NCI-H1694 (cell line): ENCODE measurements at places on chromosomes 5 and 9.

DNA sequence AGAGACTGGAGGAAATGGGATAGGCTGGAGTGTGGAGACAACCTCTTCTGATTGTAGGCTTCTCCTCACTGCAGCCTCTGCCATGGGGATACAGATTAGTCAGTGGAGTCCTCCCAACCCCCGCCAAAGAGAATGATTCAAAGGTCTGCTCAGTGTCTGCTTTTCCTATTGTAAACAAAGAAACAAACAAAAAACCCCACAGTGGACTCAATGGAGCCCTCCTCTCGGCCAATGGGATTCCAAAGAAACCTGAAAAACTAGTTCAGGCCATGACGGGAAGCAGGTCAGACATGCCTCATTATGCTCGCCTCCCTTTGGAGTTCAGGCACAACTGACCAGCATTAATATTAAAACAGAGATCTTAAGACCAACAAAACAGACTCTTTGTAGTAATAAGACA, 85.8 kb downstream of the SEC61B start:
- no peak for DNase-seq

- DNase-seq = no peak
Observed at GRCh38 chr9:134263596-134263995, 62.7 kb upstream of the RXRA start.

GRCh38 chr5:59164041-59164830, 581.4 kb downstream of the RAB3C start:
- no peak for DNase-seq

GRCh38 chr9:8686516-8686915, 886.9 kb upstream of the DMAC1 start:
- no peak for DNase-seq

GRCh38 chr5:103522586-103522985, 40.0 kb downstream of the NUDT12 start:
- no peak for DNase-seq

DNA sequence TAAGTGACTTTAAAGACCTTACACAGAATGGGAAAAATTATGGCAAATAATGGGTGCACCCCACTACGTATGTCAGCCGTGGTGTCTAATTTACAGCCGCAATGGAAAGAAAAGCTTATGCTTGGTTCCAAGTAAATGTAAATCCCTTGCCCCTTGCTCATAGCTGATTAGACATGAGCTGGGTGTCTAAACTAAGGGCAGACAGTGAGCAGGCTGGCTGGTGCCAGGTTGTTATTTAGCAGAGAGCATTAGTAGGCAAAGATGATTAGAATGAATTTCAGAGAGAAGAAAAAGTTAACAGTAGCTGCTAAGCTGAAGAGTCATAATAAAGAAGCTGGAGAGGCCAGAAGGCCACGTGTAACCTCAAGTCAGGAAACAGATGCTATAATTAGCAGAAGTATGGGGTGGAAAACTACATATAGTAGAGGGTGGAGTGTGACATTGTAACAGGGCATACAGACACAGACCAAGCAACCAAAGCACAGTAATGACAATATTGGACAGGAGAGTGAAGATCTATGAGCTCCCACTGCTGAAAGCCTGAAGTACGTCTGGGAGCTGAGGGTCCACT, 257.7 kb downstream of the MCTP1 start:
- DNase-seq = no peak

DNA sequence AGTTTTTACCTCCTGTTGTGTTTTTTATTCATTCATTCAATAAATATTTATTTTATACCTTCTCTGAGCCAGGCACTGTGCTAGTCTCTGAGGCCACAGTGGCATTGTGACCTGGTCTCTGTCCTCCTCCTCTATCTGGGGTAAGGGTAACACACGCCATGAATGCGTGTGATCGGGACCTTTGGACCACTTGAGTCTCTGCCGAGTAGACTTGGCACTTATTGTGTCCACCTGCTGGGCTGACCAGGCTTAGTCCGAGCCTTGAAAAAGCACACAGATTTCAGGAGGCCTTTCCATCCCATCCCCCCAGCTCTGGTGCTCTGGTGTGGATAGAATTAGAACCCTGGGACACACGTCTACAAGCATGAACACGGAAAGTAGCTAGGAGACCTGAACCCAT, 58.7 kb downstream of the ERGIC1 start:
- DNase-seq = no peak

DNA sequence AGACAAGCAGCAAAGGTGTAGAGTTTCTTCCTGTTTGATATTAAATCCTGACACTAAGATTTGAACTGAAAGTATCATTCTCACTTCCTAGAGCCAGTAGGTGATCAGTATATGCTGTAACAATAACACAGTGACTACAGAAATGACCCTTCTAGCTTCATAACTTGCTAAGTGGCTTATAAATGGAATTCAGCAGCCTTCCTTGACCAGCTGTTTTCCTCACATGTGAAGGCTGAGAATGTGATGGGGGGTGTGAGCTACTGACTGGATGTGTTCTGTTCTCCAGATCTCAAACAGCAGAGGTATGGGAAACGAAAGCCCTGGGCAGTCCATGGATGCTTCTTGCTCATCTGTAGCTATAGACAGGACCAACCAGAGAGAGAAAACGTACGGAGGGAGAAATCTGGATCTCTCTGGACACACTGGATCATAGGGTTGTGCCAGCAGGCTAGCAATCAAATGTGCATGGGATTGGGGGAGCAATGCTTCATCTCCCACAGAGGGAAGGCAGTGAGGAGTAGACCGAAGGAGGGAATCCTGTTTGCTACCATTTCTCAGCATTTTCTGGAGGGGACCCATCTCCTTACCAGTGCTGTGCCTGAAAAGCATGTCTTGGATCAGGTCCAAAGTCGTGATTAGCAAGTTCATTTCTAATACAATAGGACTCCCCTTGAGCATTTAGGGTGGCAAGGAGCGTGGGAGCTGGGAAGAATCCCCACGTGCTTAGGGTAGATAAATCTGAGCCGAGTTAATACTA, 39.4 kb downstream of the TNFAIP8 start:
- DNase-seq = no peak

- no peak for DNase-seq
Observed at GRCh38 chr9:124877021-124877782, 15.3 kb downstream of the ARPC5L start.

- no peak for DNase-seq
Observed at GRCh38 chr9:4207123-4207875, 92.6 kb downstream of the GLIS3 start.

- DNase-seq = no peak
Observed at GRCh38 chr5:168341178-168341577, 49.7 kb downstream of the WWC1 start.

- DNase-seq = no peak
Observed at GRCh38 chr5:81172710-81173109, 60.4 kb upstream of the CKMT2 start.

- no peak for DNase-seq
Observed at GRCh38 chr9:75927356-75927755, 36.9 kb downstream of the PCSK5 start.

DNA sequence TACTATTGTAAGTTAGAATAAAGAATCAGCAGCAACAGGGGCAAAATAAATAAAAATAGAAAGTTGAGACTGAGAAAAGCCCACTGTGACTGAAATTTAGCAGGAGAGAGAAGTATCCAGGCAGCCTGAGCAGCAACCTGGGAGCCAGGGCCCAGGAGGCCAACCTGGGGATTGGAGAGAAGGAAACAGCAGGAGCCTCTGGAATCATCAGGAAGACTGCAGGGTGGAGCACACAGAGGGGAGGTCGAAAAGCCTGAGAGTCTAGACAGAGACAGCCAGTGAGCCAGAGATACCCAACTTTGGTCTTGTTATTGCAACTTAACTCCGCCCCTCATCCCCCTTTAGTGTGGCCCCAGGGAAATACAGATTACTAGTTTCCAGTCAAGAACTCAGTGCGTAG, 98.6 kb downstream of the SLC1A3 start:
- DNase-seq = no peak

DNA sequence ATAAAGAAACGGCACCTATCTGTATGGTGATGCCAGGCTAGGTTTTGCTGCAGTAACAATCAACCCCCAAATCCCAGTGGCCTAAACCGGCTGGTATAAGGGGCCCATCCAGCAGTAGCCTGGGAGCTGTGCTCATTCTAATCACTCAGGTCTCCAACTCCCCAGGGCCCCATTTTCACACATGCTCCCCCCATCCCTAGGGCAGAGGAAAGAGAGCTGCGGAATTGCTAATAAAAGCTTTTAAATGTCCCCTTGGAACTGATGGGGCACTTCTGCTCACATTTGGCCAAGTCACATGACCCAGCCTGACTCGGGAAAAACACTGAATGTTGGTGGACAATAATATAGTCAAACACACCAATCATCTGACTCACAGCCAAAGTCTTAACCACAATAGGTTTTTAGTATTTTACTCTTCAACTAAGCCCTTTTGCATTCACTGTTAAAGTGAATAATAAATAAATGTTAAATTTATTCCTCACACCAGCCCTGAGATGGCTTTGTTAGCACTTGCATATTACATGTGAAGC, 1.6 kb downstream of the FBLL1 start:
- DNase-seq = no peak

DNA sequence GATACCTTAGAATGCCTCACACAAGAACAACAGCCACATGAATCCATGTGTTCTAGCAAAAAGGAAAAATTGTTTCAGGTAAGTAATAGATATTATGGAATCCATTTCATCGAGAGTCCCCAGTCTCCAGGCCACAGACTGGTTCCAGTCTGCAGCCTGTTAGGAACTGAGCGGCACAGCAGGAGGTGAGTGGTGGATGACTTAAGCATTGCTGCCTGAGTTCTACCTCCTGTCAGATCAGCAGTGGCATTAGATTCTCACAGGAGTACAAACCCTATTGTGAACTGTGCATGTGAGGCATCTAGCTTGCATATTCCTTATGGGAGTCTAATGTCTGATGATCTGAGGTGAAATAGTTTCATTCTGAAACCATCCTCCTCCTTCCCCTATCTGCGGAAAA, 207.0 kb downstream of the CSNK1G3 start:
- DNase-seq = no peak

DNA sequence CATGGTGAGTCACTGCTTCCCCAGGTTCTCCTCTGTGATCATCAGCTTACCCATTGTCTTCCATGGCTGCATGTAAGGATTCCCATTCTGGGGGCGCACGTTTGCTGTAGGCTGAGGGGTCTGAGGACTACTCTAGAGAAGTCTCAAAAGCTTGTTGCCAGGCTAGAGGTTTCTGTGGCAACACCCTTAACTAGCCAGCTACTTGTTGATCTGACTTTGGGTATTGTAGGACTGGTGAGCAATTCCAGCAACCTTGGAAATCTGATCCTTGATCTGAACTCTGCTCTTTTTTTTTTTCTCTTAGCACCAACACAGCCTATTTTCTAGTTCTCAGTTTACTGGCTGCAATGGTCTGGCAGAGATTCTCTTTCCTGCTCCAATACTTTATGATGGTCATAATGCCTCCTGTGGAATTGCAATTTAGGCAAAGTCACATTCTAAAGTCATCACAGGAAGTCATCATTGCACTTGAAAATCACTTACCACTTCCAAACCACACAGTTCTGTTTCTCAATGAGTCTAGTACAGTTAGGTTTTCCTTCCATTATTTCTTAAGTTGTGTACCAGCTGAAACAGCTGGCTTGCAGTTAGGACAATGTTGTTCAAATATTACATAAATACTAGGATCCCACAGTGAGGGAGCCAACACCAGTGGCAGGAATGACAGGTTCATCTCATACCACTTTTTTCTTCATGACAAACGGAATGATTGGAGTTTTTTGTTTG, 110.3 kb downstream of the SLC12A2 start:
- DNase-seq = no peak

GRCh38 chr9:16515879-16516301, 354.6 kb downstream of the BNC2 start:
- no peak for DNase-seq

- DNase-seq = peak; percentile 11
Observed at GRCh38 chr5:53425687-53426511, 54.5 kb upstream of the FST start.

GRCh38 chr5:3613726-3614125, 18.1 kb downstream of the IRX1 start:
- DNase-seq = no peak

DNA sequence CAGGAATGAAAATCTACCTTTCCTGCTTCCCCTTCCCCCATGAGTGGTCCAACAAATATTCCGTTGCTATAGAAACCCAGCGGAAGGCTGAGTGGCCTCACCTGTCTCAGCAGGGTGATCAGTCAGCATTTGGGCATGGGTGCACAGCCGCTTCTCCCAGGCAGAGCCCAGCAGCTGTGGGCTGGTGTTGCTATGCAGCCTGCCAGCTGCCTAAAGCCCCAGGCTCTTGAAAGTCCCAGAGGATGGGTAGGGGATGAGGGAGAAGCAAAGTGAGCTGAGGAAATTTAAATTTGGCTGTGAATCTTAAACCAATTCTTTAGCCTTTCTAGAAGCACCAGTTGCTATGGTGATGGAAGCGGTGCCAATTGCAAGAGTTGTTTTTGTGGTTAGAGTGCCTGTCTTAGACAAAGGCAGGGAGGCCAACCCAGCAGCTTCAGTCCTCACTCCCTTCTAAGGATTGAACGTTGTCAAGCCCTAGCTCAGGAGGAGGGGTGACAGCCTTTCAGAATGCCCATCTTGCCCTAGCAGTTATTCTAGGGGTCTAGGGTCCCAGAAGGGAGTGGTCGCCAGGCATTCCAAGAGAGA, 151.5 kb upstream of the PITX1 start:
- no peak for DNase-seq

- no peak for DNase-seq
Observed at GRCh38 chr5:178563621-178564020, 26.6 kb downstream of the COL23A1 start.

GRCh38 chr5:22611327-22611726, 241.8 kb downstream of the CDH12 start:
- DNase-seq = no peak

- DNase-seq = no peak
Observed at GRCh38 chr9:87481890-87482855, 15.5 kb upstream of the DAPK1 start.

GRCh38 chr5:154244476-154244875, 53.9 kb downstream of the GALNT10 start:
- DNase-seq = peak; percentile 7

- no peak for DNase-seq
Observed at GRCh38 chr9:21812415-21812814, 10.0 kb downstream of the MTAP start.

- DNase-seq = no peak
Observed at GRCh38 chr5:78907255-78907891, 77.7 kb downstream of the ARSB start.

GRCh38 chr5:93717162-93717561, 24.2 kb downstream of the POU5F2 start:
- peak; percentile 1 for DNase-seq

DNA sequence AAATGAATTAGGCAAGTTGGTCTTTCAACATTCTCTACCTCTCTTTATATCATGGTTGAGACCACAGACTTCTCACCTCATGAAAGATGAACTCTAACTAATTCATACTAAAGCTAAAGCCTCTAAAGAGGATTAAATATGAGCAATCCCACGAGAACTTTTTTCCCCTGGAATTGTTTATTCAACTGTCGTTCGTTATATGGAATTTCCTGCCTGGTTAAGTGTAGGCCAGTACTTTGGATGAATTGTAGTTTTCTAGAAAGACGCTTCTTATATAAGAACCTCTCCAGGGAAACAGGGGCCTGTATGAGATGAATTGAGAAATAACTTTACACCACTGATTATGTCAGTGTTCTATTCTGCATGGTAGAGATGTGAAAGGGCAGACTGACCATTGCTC, 42.9 kb downstream of the PDCD1LG2 start:
- no peak for DNase-seq
